ENCODE measurements at places on chromosomes 1 and 21.

GRCh38 chr1:19562847-19563246 lies 77.5 kb upstream of the CAPZB start:
- DNase-seq = no peak

- no peak for DNase-seq
These were observed 40.7 kb downstream of the VTCN1 start for GRCh38 chr1:117169871-117170596.

- DNase-seq = no peak
These were observed 4.6 kb upstream of the CLCA2 start for GRCh38 chr1:86419277-86419903.

DNA sequence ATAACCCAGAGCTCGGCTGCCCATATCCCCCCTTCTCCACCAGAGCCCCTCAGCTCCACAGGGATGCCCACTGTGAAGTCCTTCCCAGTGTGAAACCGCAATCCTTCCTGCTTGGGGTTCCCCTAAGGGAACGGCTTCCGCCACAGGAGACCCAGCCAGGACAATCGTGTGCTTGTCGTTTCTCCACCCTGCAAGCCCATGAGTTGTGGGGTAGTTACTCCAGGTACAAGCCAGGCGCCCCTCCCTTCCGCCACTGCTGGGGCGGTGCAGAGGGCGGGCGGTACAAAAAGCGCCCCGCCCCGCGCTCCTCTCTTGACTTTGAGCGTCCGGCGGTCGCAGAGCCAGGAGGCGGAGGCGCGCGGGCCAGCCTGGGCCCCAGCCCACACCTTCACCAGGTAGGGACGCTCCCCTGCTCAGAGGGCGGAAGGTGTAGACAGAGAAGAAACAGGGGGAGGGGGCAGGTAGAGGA lies at the start of gene TINAGL1:
Gene TINAGL1 (plus strand): TSS at position 315 of the 469 bp plus-strand sequence. CDS start 634 bp downstream, outside the sequence.
- no peak for DNase-seq

DNA sequence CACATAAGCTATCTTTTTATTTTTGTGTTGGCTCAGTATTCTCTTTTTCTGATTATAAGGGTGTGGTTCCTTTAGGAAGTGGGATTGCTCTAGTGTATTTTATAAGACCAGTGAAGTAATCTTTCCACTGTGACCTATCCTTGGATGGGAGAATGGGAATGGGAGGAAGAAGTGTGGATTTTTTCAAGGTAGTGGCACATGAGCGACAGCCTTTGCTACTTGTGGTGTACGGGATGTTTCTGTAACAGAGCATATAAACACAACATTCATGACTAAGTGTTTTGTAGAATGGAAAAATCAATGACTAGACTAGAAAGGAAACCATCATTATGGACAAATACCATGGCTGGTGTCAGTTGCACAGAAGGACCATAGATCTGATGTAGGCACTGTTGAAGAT lies 209.6 kb downstream of the GIPC2 start:
- DNase-seq = no peak

- no peak for DNase-seq
These were observed 2.2 kb upstream of the FALEC start for GRCh38 chr1:150513351-150513791.

GRCh38 chr1:20063861-20064292 lies 6.1 kb upstream of the PLA2G5 start:
- no peak for DNase-seq

DNA sequence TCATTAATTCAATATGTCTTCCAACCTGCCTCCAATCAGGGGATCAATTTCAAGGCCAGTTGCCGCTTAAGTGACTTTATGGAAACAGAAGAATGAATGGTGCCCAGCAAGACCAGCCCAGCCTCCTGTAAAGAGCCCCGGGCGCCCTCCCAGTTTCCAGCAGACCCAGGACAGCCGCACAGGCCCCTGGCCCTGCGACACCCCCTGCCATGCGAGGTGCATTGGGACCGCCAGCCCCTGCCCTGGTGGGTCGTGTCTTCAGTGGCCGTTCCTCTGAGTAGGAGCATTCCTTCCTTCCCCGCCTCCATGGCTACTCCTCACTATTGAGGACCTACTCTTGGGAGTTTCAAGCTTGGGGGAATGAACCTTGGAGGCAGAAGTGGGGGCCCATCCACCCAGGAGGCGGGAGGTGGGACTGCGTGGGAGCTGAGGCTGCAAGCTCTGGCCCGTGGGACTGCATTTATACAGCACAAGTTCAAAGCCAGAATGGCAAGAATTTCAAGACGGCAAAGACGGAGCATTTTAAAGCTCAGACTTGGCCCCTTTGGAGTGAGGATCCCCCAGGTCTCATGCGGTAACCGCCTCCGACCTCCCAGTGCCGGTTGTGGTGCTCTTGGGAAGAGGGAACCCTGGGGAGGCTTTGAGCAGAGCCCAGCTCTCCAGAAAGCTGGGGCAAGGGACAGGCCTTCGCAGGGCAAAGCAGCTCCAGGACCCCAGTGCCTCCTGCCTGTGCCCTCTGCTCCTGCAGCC lies 73.1 kb upstream of the ACTRT2 start:
- no peak for DNase-seq

DNA sequence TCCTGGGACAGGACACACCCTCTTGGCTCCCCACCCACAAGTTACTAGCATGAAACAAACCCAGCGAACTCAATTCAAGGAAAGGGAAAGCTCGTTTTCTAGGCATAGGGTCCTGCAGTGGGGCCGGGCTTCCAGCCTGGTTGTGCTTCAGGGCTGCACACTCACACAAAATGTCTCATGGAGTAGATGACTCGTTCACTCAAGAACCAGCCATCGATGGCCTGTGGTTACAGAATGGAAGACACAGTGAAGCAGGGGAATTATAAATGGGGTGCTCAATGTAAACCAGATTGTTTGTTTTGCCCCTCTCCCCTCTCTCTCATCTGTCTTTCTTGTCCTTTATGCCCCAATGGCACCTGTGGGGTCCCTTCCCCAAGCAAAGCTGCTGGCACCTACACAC lies 56.0 kb upstream of the COX20 start:
- DNase-seq = no peak

DNA sequence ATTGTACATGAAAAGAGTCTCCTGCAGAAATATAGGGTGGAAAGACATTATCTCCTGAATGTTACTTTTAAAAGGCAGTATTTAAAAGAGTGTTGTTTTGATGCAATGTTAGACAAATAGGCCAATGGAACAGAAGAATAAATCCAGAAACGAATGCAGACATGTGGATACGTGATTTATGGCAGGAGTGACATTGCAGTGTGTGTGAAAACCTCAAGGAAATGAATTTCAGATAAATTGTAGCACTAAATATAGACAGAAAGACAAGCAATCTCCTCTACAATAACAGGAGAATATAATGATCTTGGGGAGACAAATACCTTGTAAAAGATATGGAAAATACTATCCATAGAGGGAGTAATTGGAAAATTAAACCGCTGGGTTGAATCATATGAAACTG lies 387.8 kb upstream of the CHRM3 start:
- DNase-seq = no peak

GRCh38 chr21:42981862-42982261 lies 7.5 kb downstream of the PKNOX1 start:
- DNase-seq = no peak

DNA sequence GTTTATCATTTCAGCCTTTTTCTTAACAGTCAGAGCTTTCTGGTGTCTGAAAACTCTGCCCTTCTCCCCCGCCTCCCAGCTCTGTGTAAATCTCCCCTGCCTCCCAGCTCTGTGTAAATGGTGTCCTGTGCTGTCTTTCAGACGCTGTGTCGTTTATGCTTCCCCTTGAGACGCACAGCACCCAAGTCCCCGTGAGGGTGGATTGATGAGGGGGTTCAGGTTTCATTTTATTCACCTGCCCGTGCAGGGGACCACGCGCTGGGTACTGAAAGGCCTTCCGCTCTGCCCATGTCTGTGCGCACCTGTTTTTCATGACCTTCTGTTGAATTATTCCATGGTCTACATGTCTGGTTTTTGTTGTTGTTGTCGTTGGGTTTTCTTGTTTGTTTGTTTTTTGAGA lies 108.2 kb upstream of the COL6A1 start:
- no peak for DNase-seq

GRCh38 chr1:184972315-184973055 lies 1.8 kb downstream of the NIBAN1 start:
- no peak for DNase-seq

GRCh38 chr21:45338311-45339017 lies 50.8 kb upstream of the POFUT2 start:
- DNase-seq = no peak

- no peak for DNase-seq
These were observed 342.4 kb downstream of the NPHP4 start for GRCh38 chr1:5649795-5650194.

DNA sequence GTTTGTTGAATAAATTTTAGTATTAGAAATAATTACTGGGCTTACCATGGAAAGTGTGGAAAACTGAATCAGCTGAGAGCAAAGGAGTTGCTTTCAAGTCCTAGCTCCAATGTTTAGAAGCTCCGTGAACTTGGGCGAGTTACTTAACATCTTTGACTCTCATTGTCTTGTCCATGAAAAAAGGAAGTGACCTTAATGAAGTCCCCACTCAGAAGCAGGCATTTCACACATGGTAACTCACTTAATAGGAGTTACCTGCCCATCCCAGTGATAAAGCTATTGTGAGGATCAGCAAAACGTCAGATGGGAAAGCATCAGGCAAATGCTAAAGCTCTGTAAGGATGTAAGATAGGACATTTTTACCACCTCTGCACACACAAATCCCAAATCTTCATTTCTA lies 34.0 kb upstream of the GADD45A start:
- no peak for DNase-seq

GRCh38 chr1:207999972-208000371 lies 89.0 kb upstream of the CD34 start:
- DNase-seq = no peak

DNA sequence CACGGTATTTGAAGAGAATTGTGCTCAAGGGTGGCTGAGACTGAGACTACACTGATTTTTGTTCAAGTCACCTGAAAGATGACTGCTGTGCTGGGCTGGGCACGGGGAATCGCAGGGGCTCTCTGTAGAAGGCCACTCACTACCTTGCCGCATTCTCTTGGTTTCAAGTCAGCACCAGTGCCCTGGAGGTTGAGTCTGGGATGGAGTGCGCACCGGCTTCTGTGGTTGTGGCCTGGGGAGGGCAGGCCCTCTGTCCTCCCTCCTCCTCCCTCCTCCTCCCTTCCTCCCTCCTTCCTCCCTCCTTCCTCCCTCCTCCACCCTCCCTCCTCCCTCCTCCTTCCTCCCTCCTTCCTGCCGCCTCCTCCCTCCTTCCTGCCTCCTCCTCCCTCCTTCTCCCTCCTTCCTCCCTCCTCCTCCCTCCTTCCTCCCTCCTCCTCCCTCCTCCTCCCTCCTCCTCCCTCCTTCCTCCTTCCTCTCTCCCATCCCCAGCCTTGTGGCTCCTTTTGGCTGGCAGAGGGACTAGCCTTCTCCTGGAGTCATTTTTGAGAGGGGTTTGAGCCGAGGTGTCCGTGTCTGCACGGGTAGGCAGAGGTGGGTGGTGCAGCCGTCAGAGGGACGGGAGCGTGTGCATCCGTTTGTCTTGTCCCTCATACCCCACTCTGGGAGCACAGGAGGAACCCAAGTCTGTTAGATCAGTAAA lies 9.5 kb downstream of the RER1 start:
- no peak for DNase-seq

GRCh38 chr1:155003227-155003765 lies 694 bp downstream of the ZBTB7B start:
- no peak for DNase-seq

DNA sequence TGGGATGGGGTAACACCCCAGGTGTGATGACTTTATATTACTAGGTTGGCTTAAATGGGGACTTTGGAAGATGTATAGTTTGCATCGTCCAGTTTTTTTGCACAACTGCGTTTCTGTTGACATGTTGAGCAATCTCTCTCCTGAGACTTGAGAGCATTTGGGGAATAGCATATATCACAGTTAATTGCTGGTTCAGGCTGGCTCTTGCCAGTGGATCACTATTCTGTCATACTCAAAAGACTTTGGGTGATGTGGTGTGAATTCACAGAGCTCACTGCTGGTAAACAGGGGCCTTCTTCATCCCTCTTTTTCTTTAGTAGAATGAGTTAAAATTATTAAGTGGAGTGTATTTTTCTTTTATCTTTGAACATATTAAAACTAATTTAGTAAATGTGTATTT lies 44.3 kb downstream of the LHX9 start:
- no peak for DNase-seq

GRCh38 chr1:53640701-53641075 lies 98.3 kb downstream of the GLIS1 start:
- no peak for DNase-seq

GRCh38 chr1:186122837-186123236 lies 252.2 kb downstream of the TPR start:
- no peak for DNase-seq

DNA sequence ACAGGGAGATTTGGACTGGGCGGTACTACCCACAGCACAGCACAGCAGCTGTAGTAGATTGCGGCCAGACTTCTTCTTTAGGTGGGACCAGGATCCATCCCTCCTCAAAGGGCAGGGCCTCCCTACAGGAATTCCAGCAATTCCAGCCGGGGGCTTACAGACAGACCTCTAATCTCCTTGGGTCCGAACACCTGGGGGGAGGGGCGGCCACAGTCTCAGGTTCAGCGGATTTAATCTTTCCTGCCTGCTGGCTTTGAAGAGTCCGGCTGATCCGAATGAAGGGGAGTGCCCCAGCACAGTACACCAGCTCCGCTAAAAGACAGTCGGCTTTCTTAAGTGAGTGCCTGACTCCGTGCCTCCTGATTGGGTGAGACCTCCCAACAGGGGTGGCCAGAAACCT lies 1708.5 kb downstream of the BRINP3 start:
- no peak for DNase-seq
